Amygdala (tissue), 56 donors: ENCODE measurements at places on chromosomes 1 and 21.

DNA sequence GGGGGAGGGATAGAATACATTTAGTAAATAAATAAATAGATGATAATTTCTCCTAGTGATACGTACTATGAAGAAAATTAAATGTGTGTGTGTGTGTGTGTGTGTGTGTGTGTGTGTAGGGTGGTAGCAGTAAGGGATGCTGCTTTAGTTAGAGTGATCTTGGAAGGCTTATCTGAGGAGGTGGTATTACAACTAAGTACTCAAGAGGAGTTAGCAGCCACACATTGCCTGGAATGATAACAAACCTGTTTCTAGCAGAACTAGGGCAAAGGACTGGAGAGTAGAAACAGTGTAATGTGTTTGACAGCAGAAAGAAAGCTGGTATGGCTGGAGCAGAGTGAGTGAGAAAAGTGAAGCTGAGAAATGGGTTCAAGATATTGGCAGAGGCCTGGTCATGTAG, 58.3 kb upstream of the FASLG start:
- no peak for DNase-seq

DNA sequence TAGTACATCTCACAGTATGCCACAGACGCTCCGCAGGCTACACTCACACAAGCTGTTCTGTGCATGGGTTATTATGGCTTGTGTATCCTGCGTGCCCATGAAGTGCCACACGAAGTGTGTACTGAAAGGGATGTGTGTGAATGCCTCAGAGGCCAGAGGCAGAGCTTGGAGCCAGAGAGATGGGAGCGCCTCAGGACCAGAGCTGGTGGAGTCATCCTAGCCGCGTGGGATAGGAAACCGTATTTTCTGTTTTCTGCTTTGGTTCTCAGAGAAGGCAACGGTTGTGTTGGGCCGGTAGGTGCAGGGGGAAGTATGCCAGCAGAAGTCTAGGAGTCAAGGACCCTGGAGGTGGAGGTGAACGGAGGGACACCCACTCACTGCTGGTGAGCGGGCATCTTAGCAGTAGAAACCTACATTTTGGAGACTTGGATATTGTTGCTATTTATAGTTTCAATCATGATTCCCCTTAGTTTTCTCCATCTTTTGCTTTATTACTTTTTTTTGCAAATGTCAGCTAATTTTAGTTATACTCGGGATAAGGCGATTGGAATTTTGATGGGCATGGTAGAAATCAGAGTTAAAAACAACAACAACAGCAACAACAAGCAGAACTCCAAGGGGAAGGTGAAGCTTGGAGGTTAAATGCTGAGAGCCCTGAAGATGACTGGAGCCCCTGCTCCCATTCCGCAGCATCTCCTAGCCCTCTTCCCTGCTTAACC, 188.2 kb downstream of the DYRK1A start:
- DNase-seq = no peak

GRCh38 chr1:116711263-116711840, 42.9 kb upstream of the CD2 start:
- DNase-seq = no peak

- peak; percentile 78 for DNase-seq
Observed at GRCh38 chr1:150561254-150561973, 12.2 kb downstream of the ADAMTSL4 start.

DNA sequence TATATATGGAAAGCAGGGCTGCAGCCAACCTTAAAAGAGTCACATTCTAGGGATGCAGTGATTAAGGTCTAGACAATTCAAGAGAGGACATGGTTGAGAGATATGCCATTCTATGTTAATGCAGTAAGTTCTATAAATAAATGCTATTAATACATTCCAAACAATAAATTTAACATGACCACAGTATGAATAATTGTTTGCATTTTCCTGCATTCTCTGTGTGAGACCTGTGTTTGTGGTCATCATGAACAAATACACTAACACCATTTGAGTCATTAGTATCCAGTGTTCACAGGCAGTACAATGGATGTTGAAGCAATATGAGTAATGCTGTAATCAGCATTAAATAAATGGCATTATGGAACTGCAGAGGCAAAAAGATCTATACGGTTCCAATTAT, 5.5 kb upstream of the ZRANB2 start:
- no peak for DNase-seq
